Kidney (tissue), 22 donors: ENCODE measurements at places on chromosomes 16 and 17. TPM values are rescaled to one million over a fixed set of nuclear protein-coding genes. Genes with fewer than 3 reads are reported as not detected.

- DNase-seq = no peak
These were observed 487 bp downstream of the POLG2 start for GRCh38 chr17:64496348-64496785.

- peak; percentile 47 for DNase-seq
These were observed 108.0 kb upstream of the DNAH9 start for GRCh38 chr17:11490171-11490755.

- DNase-seq = no peak
These were observed 2.7 kb downstream of the GDPD3 start for GRCh38 chr16:30110661-30111060.

GRCh38 chr17:75516255-75516618 is at the start of gene TSEN54:
Gene TSEN54 (plus strand): TSS chr17:75516528. CDS start chr17:75516561, 33 bp downstream.
- peak; percentile 99 for DNase-seq

- DNase-seq = no peak
These were observed 9.6 kb downstream of the DCTN5 start for GRCh38 chr16:23650674-23651416.

GRCh38 chr17:75824666-75825065 is 19.5 kb downstream of the UNC13D start:
- DNase-seq = no peak

DNA sequence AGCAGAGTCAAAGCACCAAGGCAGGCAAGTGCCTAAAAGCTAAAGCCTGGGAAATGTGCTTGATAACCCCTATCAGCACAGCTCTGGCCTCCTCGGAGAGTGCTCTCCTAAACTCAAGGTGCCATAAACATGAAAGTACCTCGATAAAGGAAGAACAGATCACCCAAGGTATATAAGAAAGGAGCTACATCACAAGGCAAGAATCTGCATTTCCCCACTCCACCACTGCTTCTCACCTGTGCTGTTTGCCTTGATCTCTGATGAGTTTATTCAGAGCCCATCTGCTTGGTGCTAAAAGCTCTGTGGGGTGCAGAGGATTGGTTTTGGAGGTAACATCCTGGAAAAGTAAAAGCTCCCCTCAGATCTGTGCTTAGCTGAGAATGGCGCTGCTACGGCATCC is 449.5 kb upstream of the CDH5 start:
- DNase-seq = no peak

DNA sequence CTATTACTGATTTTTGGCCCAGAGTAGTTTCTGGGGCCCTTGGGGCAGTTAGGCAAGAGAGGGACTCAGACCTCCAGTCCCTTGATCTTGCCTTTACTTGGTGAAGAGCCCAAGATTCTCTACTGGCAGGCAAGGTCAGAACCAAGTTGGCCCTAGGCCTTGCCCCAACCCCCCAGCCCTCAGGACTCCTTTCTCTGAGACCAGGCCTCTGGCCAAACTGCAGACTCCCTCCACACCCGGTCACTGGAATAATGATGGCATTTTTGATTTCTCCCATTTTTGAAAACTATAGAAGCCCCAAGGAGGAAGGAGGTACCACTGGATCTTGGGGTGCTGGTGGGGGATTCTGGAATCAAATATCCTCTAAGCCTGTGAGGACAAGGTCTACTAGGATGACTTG is 18.0 kb upstream of the HOXB9 start:
- DNase-seq = no peak

DNA sequence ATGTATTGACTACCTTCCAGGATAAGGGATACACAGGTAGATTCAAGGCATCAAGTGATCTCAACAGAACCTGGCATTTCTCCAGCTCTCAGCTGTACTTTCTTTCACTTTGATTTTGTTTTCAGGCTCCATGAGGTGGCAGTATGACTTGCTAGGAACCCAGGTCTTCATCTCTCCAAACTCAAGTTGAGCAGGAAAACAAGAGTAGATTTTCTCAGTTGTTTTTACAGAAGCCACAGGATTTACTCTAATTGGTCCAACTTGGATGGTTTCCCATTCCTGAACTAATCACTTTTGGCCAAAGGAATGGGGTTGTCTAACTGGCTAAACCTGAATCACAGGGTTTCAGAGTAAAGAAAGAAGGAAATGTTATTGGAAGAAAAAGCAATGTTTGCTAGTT is 146.6 kb downstream of the TRIM37 start:
- DNase-seq = peak; percentile 39

GRCh38 chr16:50712560-50712898 is 19.1 kb downstream of the NOD2 start:
- DNase-seq = no peak

GRCh38 chr16:84585886-84586285 is 32.0 kb downstream of the COTL1 start:
- no peak for DNase-seq

- no peak for DNase-seq
These were observed 37.8 kb downstream of the MEAK7 start for GRCh38 chr16:84466692-84467091.

- DNase-seq = no peak
These were observed 11.7 kb upstream of the SREBF1 start for GRCh38 chr17:17848311-17849082.

- peak; percentile 69 for DNase-seq
These were observed 43.3 kb downstream of the HAPSTR1 start for GRCh38 chr16:9134739-9135138.

- DNase-seq = peak; percentile 90
These were observed at the start of gene FAM171A2 for GRCh38 chr17:44363613-44364159. Gene FAM171A2 (minus strand): TSS chr17:44363853. CDS start chr17:44363714, 139 bp downstream.

DNA sequence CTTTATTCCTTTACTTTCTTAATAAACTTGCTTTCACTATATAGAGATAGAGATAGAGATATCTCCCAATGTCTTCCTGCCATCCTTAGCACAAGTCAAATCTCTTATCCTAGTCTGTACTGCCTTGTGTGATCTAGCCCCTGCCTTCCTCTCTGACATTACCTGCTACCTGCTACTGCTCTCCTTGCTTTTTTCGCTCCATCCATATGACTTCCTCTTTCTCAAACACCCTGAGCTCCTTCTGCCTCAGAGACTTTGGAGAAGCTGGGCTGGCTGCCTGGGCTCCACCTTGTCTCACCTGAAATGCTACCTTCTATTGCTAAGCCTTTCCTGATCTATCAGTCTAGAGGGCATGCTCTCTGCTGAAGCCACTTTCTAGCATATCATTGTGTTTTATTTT is 24.7 kb upstream of the WSB1 start:
- no peak for DNase-seq

DNA sequence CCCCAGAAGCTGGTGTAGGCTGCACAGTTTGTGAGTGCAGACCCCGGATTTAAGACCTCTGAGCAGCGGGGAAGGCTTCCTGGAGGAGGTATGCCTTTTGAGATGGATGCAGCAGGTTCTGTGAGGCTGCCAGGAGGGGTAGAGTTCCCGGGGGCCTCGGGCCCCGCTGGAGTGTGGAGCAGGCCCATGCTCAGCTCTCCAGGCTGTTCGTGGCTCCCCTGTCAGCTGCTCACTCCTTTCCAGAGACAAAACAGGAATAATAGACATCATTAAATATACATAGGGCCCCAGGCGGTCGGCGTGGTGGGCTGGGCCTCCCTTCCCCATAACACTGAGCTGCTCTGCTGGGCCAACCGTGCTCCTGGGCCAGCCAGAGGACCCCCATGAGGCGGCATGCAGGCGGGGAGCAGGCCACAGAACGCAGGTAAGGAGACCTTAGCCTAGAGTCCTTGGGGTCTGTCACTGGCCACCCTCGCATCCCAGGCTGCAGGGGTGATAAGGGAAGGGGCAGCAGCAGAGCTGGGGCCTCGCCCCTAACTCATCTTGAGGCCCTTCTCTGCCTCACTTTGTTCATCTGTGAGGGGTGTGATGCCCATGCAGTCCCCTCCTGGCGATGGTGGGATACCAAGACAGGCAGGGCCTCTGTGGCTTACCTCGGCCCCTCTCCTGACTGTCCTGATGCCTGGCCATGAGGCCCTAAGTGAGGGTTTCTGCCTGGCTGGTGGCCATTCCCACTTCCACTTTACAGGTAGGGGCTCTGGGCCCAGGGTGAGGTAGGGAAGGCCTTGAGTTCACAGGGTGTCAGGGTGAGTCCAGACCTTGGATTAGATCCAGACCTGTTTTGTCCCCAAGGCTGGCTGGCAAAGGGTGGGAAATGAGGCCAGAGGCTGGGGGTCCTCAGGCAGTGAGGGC is at the start of gene MYO15A:
MYO15A (plus strand) TSS at position 356 of the 912 bp plus-strand sequence. CDS start 10,045 bp downstream, outside the sequence.
- no peak for DNase-seq

GRCh38 chr17:13014801-13015200 is 3.0 kb downstream of the ELAC2 start:
- DNase-seq = no peak

DNA sequence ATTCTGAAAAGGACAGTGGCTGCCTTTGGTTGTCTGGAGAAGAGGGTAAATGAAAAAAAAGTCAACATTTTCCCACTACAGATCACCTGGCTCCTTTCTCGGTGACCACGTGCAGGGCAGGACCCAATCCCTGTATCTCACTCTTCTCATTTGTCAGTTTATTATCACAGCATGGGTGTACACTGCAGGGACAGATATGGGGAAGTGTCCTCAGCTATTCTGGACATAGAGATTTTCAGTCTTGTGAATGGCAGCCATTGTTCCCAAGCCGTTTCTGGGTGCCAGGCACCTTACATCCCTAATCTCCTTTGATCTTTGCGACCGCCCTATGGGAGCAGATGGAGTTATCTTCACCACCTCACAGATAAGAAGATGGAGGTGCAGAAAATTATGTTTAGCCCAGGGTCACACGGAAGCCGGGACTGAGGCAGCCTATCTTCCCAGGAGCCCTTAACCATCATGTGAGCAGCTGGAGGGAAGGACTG is 7.2 kb downstream of the ADORA2B start:
- no peak for DNase-seq

DNA sequence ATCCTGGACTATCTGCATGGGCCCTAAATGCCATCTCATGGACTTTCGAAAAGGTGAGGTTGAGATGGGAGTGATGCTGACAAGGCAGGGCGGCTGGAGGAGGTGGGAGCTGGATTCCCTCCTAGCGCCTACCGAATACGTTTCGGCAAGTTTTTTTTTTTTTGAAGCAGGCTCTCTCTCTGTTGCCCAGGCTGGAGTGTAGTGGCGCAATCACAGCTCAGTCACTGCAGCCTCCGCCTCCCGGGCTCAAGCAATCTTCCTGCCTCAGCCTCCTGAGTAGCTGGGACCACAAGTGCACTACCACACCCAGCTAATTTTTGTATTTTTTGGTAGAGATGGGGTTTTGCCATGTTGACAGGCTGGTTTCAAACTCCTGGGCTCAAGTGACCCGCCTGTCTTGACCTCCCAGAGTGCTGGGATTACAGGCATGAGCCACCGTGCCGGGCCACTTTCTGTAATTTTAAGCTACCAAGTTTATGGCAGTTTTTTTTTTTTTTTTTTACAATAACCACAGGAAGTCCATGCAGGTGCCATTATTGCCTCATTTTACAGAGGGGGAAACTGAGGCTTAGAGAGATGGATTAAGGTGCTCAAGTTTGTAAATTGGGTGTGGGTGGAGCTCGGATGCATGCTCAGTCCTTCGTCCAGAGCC is 246.4 kb downstream of the PRKCA start:
- DNase-seq = no peak

DNA sequence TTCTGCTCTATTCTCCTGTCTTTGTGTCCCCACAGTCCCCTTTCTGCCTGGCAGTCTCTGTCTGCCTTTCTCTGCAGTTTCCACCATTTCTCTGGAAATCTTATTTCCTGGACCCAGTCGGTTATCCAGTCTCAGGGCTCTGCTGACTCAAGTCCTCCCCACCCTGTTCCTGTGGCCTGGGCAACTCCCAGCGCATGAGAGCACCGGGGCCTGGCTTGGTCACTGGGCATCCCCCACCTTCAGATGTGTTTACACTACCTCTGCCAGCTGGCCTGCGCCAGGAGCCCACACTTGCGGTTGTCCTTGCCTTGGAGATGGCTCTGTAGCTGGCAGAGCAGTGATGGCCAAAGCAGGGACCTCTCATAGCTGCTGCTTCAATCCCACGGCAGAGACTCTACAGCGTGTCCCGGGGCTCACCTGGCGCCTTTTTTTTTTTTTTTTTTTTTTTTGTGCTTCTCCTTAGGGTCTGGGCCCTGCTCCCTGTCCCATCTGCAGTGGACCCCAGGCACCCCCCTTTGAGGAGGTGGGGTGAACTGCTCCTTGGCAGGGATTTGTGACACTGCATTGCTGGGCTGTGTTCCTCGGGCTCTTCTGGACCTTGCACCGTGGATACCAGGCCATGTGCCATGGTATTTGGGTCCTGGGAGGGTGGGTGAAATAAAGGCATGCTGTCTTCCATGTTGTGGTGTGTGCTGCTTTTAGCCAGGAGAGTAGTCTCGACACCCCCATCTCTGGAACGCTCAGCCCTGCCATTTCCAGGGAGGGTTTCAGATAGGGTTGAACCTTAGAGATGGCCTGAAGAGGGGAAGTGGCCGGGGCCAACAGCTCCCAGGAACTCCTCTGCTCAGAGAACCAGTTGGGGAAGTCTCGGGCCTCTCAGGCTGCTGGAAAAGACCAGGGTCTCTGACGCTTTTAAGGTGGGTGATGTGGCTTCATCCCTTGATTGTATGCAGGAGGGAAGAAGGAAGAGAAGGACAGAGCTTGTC is 17.5 kb downstream of the GUCY2D start:
- peak; percentile 78 for DNase-seq

GRCh38 chr17:81863833-81864768 is 3.8 kb upstream of the P4HB start:
- no peak for DNase-seq

DNA sequence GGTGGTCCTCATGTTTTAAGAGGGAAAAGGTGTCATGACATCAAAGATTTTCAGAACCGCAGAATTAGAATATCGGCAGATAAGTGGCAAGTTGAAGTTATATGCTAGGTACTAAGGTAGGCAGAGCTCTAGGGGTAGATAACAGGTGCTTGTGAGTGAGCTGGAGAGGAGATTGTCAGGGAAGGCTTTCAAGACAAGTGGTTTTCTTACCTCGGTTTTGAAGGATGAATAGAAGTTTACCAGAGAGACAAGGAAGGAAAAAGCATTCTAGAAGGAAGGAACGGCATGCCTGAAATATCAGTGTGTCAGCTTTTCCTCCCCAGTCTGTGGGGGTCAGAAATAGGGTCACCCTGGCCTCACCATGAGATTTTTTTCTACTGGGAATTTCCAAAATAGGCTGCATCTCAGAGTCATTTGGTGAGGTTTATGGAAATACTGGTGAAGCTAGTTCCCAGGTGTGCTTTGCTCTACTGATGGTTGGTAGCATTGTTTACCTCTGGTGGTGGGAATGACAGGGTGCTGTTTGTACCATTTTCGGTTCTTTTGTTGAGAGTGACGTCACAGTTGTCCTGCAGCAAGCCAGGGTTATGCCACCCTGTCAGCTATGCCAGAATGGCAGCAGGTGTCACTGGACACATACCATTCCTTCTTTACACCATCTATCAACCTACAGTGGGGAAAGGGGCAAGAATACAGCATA is 112.5 kb downstream of the MSI2 start:
- DNase-seq = no peak

SHISA6 gene
- polyA plus RNA-seq = 0.84 TPM

PRR35 gene
- 24.4 TPM for polyA plus RNA-seq

G6PC1 gene
- polyA plus RNA-seq = 10.5 TPM

OR3A3 gene
- polyA plus RNA-seq = not detected

KRT14 gene
- polyA plus RNA-seq = not detected

ASGR1 gene
- 1.4 TPM for polyA plus RNA-seq

SPATA22 gene
- polyA plus RNA-seq = not detected

KCNJ18 gene
- polyA plus RNA-seq = not detected

GAST gene
- not detected for polyA plus RNA-seq

ACSF2 gene
- 404 TPM for polyA plus RNA-seq

FAM171A2 gene
- 1.6 TPM for polyA plus RNA-seq
